ENCODE measurements at places on chromosomes 2 and 18.

DNA sequence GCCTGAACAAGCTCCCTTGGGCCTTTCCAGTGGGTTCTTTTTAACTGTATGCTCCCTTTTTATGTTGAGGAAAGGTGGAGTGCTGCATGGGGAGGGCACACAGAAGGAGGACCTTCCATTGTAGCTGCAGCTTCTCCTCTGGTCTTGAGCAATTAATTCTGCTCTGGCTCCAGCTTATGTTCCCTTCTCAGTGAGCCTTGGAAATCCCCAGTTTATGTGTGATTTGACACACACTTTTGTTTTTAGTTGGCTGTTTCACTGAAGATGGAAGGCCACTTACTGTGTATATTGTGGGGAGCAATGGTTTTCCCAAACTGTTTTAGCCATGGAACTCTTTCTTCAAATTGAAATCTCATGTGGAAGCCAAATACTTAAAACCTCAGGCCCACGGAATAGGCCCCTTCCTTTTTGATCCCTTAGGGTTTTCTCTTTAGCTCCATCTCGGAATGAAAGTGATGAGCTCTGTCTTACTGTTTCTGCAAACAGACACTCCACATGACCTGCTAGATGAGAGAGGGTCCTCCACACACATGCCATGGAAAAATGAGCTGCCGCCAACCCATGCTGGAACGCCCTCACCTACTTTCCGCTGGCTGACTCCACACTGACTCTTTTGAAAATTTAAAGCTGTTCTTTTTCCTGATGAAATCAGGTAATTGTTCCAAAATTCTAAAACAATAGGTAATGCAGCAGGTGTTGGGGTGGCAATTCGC, 280.9 kb upstream of the SIX2 start:
- no peak for DNase-seq

DNA sequence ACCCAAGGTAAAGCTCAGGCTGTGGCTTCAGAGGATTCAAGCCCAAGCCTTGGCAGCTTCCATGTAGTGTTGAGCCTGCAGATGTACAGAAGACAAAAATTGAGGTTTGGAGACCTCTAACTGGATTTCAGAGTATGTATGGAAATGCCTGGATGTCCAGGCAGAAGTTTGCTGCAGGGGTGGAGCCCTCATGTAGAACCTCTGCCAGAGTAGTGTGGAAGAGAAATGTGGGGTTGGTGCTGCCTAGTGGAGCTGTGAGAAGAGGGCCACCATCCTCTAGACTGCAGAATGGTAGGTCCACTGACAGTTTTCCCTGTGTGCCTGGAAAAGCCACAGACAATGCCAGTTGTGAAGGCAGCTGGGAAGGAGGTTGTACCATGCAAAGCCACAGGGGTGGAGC, 239.9 kb downstream of the SPAG16 start:
- DNase-seq: no peak

- no peak for DNase-seq
Measured at GRCh38 chr2:54942373-54942772, 107.9 kb downstream of the RTN4 start.

DNA sequence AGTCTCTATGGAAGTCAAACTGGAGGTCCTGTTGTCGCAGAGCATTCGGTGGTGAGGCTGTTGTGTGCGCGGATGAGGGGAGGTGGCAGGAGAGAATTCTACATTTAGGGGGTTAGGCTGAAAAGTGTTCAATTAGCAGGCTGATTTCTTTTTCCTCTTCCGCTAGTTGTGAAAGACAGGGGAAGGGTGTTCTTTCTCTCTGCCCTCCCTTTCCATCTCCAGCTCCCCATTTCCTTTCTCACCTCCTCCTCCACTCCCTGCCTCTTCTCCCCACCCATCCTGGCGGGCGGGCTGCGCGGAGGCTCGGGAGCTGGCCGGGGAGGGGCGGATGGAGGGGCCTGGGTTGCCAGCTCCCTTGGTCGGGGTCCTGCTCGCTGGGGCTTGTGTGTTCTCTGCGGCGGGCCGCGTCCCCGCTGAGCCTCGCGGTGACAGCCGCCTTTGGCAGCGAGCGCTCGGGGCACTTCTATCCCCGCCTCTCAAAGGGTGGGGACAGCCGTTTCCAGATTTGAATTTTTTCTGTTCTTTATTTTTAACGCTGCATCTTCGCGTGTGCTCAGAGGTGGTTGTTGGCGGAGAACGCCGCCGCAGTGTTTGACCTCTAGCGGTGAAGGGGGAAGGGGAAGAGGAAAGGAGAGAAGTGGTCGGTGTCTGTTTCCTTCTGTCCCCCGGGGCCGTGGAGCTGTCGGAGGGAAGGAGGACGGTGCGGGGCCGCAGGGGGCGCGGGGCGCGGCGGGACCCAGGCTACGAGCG, 3.6 kb downstream of the SOX11 start:
- DNase-seq: peak; percentile 19

DNA sequence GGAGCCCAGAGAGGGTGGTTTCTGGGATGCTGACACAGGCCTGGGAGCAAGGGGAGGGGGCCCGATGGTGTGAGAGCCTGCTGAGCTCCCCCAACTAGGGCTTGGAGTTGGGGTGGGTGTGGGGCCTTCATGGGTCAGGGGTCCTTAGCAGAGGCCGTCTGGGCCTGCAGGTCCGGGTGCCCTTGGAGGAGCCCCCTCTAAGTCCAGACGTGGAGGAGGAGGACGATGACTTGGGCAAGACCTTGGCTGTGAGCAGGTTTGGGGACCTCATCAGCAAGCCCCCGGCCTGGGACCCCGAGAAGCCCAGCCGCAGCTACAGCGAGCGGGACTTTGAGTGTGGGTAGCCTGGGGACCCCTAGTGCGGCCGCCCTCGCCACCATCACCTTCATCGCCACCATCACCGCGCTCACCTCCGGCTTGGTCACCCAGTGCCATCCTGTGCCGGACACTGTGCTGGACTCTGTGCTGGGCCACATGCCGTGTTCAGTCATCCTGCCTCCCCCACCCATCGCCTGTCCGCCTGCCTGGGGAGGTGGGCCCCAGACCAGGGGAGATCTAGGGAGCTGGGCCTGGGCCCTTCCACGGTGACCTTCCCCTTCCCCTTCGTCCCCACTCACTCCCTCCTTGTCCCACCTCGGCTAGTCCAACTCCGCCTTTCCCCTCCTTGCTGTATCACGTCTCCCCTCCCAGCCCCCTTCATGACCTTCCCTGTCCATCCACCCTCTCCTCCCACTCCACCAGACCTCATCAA, 980 bp downstream of the SLC4A3 start:
- no peak for DNase-seq

DNA sequence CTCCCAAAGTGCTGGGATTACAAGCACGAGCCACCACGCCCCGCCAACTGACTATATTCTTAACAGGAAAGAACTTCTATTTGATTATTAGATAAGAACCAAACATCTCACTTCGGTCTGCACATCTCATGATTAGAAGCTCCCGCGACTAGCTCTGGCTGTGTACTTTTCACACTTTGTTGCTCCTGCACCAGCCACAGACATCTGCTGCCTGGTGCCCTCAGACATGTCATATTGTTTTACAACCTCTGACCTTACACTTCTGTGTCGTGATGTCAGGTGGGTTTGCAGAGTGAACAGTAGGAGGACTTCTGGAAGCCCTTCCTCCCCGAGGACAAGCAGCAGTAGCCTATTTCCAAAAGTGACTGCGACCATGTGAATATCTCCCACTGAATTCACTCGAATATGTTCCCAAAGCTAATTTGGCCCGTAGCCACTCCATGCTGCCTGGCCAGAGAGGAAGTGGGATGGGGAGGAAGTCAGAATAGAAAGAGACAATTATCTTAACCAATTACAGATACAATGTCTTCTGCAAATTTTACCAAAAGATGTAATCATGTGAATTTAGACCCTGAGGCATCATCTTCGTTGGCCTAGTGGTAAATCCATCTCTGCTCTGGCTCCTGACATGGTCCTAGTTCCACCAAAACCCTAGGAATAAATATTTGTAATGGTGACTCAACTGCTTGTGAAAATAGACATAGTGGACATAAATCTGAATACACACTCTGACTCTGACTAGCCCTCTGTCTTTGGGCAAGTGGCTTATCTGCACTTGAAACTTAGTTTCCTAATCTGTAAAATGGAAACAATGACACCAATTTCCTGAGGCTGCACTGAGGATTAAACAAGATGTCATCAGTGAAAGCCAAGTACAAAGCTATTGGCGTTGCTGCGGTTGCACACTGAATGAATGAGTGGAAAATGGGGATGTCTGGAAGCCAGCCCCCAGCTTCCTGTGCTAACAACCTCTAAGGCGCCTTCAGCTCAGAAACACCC, 406.1 kb downstream of the LRATD1 start:
- DNase-seq: no peak

DNA sequence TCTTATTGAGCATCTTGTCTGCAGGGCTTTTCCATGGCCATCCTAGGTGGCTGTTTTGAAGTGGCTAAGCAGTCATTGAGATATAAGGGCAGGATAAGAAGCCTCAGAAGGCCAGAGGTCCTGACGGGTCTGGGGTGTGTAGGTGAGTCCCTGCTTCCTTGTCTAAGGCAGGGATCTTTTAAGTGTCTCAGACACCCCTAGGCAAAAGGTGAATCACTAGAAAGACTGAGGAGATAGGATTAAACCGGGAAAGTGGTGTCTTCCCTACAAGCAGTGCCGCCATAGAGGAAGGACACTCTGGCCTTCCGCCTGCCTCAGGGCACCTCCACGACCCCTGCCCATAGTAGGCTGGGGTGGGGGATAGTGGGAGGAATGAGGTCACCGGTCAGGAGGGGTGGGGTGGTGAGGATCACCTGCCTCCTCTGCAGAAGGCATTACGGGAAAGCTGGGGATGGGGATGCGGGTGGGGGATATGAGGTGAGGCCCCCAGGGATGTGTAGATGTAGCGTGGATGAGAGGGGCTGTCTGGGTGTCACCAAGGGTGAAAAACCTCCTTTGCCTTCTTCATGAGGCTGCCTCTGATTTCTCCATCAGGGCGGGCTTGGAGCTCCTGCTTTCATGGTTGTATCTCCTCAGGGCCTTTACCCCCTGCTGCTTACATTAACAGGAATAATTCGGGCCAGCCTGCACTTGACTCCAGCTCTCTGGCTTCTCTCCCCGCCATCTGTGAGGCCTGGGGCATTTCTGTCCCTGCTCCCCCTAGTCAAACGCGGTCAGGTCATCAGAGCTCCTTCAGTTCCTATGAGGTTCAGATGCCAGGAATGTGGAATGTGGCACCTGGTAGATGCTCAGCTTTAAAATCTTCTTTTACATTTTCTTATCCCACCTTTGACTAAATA, 244.0 kb downstream of the DYSF start:
- no peak for DNase-seq

GRCh38 chr2:221439761-221440479, 132.2 kb downstream of the EPHA4 start:
- no peak for DNase-seq

DNA sequence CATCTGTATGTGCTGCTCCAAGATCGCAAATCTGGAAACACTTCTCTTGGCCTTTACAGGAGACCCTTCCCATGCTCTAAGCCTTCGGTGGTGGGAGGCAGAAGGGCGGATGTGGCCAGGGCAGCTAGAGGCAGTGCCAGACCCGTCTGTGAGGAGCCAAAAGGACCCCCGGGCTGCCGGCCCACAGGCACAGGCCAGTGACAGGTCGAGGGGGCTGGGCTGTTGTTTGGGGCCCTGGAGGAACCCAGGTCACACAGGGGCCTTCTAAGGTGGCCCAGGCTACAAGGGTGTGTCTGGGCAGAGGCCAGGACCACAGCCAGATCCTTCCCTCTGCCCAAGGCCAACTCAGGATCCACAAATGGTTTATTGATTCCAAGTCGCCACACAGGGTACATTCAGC, 49.4 kb downstream of the SLC66A2 start:
- DNase-seq: no peak

DNA sequence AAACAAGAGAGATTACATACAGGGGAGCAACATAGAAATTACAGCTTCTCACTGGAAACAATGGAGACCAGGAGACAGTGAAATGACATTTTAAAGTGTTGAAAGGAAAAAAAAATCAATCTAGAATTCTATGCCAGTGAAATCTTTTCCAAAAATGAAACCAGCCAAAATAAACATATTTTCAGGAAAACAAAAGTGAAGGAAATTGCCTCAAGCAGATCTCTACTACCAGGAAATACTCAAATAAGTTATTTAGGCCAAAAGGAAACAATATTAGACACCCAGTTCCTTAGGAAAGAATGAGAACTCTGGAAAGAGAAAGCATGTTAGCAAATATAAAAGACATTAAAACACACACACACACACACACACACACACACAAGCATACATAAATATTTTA, 339.9 kb upstream of the NCKAP5 start:
- no peak for DNase-seq

- no peak for DNase-seq
Measured at GRCh38 chr2:120539937-120540718, 194.2 kb downstream of the INHBB start.

- DNase-seq: no peak
Measured at GRCh38 chr18:76264198-76264875, 230.7 kb downstream of the ZNF516 start.

DNA sequence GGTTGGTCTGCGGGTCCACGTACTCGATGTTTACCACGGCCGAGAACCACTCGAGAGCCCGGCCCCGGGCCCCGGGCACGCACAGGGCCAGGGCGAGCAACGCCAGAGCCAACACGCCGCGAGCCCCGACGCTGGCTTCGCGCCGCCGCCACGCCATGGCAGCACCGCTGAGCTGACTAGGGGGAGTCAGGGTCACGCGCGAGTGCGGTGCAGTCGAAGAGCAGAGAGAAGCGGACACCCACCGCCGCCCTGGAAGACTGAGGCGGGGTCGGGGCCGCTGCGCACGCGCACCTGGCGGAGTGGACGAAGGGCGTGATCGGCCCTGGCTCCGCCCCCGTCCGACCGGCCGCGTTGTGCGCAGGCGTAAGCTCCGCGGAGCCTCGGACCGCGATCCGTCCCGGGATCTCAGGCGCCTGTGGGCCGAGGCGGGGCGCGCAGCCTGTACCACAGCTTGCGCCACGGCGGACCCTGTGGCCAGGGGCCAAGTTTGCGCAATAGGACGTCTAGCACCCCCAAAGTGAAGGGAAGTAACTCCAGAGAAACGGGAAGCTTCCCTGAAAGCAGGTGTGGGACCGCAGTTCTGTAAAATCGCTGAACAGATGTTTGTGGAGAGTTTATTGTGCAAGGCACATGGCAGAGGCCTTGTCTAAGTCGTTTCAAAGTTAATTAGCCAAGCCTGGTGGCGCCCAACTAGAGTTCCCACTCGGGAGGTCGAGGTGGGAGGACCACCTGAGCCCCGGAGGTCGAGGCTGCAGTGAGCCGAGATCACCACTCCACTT, at the start of gene RNF149:
Gene RNF149, minus strand, starts transcription at position 270 of the 779 bp plus-strand sequence. Its CDS starts 113 bp downstream, at position 157.
- peak; percentile 79 for DNase-seq

DNA sequence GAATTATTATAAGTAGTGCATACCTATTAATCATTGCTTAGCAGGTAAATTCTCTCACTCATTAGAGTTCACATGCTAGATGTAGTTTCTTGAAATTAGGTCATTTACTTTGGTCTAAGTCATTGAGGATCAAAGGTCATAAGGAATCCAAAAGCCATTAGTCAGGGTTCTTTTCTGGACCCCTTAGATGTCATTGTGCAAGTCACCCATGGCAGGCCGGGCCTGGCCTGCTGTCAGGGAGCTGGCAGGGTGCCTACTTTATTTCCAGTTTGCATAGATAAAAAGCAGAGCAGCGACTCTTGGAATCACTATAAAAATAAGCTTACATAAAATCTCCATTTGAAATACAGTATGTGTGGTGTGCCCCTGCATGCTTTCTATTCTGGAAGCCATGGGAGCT, 91.3 kb downstream of the MEIS1 start:
- no peak for DNase-seq

All from nucleus accumbens (tissue), 56 donors.